ENCODE measurements at places on chromosomes 4 and X. TPM values are rescaled to one million over a fixed set of nuclear protein-coding genes. Genes with fewer than 3 reads are reported as not detected.

UCHL1 gene
- 438 TPM for total RNA-seq

HTN3 gene
- total RNA-seq = not detected

DNA sequence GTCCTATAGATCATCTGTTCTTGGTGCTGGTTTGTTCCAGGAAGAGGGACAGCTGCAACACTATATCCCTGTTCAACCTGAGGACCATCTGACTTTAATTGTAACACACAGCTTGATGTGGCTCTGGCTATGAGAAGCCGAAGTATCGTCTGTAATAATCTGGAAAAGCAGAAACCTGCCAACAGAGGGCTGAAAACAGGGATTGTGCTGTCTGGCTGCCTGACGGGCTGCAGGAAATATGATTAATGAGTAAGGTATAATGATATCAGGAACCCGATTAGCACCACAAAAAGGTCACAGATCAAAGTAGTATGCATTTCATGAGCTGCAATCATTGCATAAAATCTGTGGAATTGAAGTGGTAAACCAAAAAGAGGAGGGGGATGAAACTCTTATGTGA is 170.4 kb upstream of the MAB21L2 start:
- DNase-seq = no peak

DNA sequence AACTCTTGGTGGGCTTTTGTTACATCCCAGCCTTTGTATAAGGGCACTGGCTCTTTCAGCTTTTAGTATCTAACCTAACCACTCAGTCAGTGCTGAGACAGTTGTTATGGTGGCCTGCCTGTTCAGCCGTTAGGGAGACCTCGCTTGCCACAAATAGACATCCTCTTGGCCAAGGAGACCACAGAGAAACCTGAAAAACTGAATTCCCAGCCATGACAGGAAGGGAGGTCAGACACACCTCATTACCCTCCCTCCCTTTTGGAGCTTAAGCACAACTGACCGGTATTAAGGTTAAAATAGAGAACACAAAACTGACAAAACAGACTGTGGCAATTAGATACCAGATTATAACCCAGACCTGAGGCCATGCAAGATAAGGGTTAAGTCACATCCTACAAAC is 1639.3 kb downstream of the RPA4 start:
- DNase-seq = no peak

DNA sequence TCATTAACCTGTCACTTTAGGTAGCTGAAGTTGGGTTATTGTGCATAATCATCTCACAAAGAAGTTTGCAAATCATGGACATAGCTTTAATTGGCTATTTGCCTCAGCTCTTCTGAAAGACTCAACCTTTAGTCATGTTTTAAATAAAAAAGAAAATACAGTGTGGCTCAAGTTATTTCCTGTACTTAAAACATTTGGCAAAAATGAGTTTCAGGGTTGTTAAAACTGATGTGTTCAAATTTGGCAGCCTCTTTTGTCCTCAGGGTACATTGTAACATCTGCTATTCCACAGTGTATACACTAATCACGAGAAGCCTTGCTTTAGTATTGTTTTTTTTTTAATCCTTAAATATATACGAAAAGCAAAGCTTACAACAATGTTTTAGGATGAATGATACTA is 31.5 kb upstream of the HPGD start:
- no peak for DNase-seq

ADGRG4 gene
- not detected for total RNA-seq

DKK2 gene
- total RNA-seq = 0.28 TPM

- no peak for DNase-seq
Observed at GRCh38 chr4:3268395-3269104, 19.6 kb downstream of the MSANTD1 start.

DNA sequence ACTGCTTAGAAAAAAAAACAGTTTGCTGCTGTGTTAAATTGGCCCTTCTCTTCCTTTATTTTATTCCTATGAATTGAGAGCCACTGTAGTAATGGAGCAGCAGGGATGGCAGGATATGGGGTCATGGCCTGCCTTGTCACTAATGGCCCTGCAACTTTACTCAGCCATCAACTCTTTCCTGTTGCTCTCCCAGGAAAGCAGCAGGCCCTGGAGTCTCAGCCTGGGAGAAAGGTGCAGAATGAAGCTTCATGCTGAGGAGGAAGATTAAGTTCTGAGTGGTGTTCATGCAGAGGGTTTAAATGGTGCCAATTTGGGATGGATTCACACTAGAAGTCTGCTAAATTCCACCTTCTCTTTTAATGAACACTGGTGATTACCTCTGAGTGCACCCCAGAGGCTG is 285.6 kb downstream of the GPAT3 start:
- DNase-seq = no peak

BBS7 gene
- 23.4 TPM for total RNA-seq

DNA sequence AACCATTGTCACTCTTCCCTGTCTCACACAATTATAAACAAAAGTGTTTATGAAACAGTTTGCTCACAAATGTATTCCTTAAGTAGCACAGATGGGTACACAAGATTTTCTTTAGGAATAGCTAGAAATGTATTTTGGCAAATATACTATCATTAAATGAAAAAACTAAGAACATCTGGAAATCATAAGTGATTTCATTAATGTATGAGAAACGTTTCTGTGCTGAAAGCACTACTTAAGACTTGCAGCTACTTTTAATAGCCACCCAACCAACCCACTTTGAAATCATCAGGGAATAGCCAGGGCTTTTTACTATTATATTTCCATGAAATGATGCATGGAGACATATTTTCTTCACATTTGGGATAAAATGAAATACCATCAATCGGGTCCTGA is 62.3 kb upstream of the NAP1L5 start:
- DNase-seq = no peak

DNA sequence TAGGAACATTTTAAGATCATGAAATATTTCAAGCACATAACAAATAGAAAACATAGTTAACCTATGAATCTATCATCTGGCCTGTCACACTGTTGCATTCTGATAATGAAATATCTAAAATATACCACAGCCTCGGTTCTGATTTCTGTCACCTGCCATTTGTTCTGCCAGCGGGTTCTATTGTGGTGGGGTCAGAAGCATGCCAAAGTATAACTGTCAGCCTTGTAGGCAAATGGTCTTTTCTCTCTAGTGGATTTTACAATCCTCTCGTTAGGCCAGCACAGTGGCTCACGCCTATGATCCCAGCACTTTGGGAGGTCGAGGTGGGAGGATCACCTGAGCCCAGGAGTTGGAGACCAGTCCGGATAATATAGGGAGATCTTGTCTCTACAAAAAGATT is 47.9 kb downstream of the HTRA3 start:
- DNase-seq = no peak

GSX2 gene
- total RNA-seq = not detected

ARMCX4 gene
- total RNA-seq = 14.7 TPM

PAGE4 gene
- total RNA-seq = not detected

NALF2 gene
- not detected for total RNA-seq

- DNase-seq = no peak
Observed at GRCh38 chr4:52954560-52955170, 92.5 kb downstream of the RASL11B start.

TRIM60 gene
- total RNA-seq = not detected

DNA sequence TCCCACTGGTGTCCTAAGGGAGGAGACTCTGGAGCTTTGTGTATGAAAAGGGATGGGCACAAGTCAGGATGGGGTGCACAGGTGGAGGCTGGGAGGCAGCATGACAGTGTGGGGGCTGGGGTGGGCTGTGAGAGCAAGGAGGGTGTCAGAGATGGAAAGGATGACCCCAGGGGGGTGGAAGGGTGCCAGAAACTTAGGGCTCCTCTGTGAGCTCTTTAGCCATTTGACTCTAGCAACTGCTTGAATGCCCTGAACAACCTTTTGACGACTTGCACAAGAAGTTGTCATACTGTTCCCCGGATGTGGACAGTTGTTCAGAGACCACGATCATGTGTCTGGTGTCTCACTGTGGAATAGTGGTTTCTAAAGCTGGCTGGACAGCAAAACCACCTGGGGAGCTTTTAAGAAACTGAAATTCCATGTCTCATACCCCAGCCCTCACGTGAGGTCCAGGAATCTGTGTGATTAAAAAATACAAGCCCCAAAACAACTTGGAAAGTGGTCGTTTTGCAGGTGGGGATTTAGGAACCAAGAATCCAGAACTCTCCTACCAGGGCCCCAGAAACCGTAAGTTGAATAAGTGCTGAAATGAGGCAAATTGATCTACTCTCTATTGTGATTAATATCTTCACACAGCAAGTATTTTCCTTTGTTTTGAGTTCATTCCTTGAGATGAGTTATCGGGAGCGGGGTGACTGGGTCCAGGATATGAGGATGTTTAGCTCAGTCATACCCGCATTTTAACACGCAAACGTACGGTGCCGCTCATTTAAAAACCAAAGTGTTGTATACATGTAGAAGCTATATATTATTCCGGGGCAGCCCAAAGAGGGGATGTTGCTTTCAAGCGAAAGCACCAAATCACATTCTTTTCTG is 3.4 kb downstream of the RHOH start:
- DNase-seq = no peak

DNA sequence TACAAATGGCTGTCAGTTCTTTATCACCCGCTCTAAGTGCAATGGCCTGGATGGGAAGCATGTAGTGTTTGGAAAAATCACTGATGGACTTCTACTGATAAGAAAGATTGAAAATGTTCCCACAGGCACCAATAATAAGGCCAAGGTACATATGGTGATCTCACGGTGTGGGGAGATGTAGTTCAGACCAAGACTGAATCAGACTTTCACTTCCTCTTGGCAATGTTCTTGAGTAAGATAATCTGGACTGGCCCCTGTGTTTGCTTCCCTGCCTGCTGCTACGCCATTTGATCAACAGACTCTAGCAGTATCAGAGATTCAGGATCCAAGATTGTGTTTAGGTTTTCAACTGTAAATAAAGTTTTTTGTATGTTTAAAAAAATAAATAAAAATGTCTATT is 682.2 kb upstream of the AMOT start:
- DNase-seq = no peak

GRCh38 chrX:55778322-55778721 is 60.8 kb downstream of the RRAGB start:
- DNase-seq = peak; percentile 65

FANCB gene
- total RNA-seq = 9.5 TPM

DNA sequence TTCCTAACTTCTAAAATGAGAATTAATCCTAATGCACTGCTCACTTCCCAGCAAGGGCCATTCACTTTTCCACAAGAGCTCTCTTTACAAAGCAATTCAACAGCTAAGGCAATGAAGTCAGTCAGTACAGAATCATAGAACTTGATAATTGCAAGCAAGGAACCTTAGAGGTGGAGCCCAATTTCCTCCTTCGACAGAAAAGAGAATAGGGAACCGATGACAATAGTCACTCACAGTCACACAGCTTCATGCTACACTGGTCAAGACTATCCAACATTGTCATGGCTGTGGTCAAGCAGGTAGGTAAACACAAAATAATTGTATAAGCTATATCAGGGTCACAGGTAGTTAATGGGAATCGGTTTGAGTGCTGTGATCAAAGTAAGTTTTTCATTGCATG is 90.0 kb downstream of the ELOVL6 start:
- no peak for DNase-seq

DNA sequence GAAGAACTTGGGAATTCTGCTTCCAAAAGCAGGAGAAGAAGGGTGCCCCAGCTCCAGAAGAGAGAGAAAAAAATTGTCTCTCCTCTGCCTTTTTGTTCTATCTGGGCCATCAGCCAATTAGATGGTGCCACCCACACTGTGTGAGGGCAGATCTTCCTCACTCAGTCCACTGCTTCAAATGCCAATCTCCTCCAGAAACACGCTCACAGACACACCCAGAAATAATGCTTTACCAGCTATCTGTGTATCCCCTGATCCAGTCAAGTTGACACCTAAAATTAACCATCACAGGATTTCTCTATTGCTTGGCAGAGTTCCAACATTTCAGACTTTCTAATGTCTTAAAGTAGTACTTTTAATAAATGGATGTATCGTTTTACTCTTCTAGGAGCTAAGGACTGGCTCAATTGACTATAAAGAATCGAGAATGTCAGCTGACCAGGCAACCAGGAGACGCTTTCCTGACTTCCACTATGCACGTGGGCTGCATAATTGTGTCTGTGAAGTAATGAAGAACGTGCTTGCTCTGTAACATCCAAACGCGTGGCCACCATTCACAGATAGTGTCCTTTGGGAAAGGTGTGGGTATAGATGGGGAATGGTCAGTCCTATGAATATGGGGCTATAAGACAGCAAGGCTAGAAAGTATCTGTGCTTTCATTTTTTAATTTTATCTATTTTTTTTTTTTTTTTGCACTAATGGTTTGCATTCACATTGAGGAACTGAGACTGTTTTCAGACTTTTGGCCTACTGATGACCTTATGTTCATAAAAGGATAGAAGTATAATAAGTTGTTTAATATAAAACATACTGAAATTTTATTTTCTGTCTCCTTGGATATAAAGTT is 9.9 kb upstream of the SMIM20 start:
- DNase-seq = no peak

- DNase-seq = no peak
Observed at GRCh38 chr4:79869597-79870237, 203.3 kb downstream of the ANTXR2 start.

DNA sequence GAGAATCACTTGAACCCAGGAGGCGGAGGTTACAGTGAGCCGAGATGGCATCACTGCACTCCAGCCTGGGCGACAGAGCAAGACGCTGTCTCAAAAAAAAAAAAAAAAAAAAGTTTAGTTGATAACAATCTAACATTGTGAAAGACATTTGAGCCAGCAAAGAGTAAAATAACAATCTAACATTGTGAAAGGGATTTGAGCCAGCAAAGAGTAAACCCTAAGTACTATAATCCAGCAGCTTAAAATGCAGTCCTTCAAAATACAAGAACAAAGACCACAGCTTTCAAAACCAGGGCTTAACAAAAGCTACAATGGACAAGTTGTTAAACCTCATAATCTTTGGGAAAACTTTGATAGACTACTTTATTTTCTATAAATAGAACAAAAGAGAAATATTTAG is 16.9 kb downstream of the MFAP3L start:
- no peak for DNase-seq

- DNase-seq = no peak
Observed at GRCh38 chr4:5884796-5885195, 8.1 kb downstream of the CRMP1 start.

- no peak for DNase-seq
Observed at GRCh38 chr4:184775854-184776555, 42.1 kb upstream of the CENPU start.
